ENCODE measurements at places on chromosomes 6 and 20.

GRCh38 chr6:127581576-127581975, 4.6 kb downstream of the C6orf58 start:
- no peak for DNase-seq
- H3K27me3 ChIP-seq: peaks cover 24% of the 10 kb centered on the region
- H3K4me1 ChIP-seq: peaks cover 7% of the 10 kb centered on the region
- H3K4me3 ChIP-seq: no peak overlapping the region
- no peak overlapping the region for H3K27ac ChIP-seq
- H3K36me3 ChIP-seq: no peaks in the 10 kb centered on the region

DNA sequence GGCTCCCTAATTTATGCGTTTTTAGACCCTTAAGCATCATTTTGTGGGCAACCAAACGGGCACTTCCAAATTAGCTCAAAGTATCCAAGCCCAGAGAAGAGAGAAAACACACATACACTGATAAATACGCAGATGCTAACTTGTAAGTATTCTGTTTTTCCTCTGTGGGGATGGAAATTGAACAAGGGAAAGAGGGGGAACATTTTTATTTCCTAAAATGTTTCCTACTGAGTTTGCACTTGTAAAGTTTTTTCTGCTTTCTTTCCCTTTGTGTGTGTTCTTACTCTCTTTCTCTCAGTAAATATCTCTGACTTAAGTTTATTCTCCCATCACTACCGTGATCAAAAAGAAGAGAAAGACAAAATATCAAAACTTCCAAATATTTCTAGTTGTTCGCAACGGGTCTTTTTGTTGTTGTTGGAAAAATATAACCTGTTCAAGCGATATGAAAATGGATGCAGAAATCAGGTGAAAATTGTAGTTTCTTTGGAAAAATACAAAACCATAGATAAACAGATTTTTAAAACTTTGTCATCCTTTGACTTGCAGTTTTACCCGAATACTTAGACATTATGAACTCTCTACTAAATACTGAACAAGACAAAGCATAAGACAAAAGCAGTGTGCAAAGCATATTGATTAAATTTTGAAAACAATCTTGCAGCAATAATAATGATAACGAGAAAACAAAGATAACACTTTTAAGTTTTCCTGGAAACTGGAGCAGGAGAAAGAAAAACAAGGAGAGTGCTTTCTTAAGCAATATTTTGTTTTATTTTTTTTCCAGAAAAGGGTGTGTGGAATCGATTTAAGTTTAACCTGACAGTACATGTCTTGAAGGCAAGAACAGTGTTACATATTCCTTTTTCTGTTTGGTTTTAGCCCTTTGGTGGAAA, 1.0 kb upstream of the NKX2-4 start:
- peaks cover 14% of the 10 kb centered on the region for H3K4me1 ChIP-seq
- H3K27me3 ChIP-seq: peaks cover 71% of the 10 kb centered on the region
- no peak overlapping the region for H3K4me3 ChIP-seq
- H3K27ac ChIP-seq: peak overlapping the region; percentile 18
- no peak for DNase-seq
- no peaks in the 10 kb centered on the region for H3K36me3 ChIP-seq

GRCh38 chr6:122476131-122476530, 4.5 kb upstream of the SERINC1 start:
- no peak overlapping the region for H3K27ac ChIP-seq
- H3K4me1 ChIP-seq: peaks cover 2% of the 10 kb centered on the region
- H3K4me3 ChIP-seq: no peak overlapping the region

- no peaks in the 10 kb centered on the region for H3K27me3 ChIP-seq
- peaks cover 8% of the 10 kb centered on the region for H3K4me1 ChIP-seq
- no peak for DNase-seq
- H3K36me3 ChIP-seq: peaks cover 92% of the 10 kb centered on the region
Observed at GRCh38 chr20:45963059-45964005, 8.7 kb downstream of the ZNF335 start.

DNA sequence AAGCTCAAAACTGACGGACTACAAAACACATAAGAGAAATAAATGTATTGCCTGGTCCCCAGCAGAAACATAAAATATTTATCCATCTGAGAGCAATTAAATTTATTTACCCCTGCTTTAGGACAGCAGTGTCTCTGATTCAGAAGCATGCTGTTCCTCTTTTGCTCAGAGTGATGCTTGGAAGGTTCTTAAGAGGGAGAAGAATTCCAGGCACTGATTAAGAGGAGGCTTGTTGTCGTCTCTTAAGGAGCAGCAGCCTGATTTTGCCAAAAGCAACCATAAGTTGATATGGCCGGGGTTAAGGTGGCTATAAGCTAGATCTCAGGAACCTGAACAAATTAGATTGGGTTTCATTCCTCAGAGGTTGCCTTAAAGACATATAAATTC, 25.8 kb downstream of the CAP2 start:
- no peak overlapping the region for H3K27ac ChIP-seq
- no peak overlapping the region for H3K4me3 ChIP-seq
- no peaks in the 10 kb centered on the region for H3K4me1 ChIP-seq
- H3K36me3 ChIP-seq: no peaks in the 10 kb centered on the region

GRCh38 chr6:1315201-1315559, 3.3 kb downstream of the FOXQ1 start:
- H3K27me3 ChIP-seq: peaks cover 52% of the 10 kb centered on the region
- peaks cover 27% of the 10 kb centered on the region for H3K4me1 ChIP-seq
- no peaks in the 10 kb centered on the region for H3K36me3 ChIP-seq
- no peak overlapping the region for H3K4me3 ChIP-seq
- H3K27ac ChIP-seq: no peak overlapping the region
- no peak for DNase-seq

GRCh38 chr6:79895382-79896074, 51.8 kb downstream of the ELOVL4 start:
- no peaks in the 10 kb centered on the region for H3K36me3 ChIP-seq
- H3K4me1 ChIP-seq: no peaks in the 10 kb centered on the region
- peaks cover 5% of the 10 kb centered on the region for H3K27me3 ChIP-seq
- H3K27ac ChIP-seq: no peak overlapping the region

GRCh38 chr20:7893014-7893730, 47.1 kb downstream of the HAO1 start:
- DNase-seq: no peak
- H3K36me3 ChIP-seq: no peaks in the 10 kb centered on the region
- H3K4me1 ChIP-seq: no peaks in the 10 kb centered on the region

DNA sequence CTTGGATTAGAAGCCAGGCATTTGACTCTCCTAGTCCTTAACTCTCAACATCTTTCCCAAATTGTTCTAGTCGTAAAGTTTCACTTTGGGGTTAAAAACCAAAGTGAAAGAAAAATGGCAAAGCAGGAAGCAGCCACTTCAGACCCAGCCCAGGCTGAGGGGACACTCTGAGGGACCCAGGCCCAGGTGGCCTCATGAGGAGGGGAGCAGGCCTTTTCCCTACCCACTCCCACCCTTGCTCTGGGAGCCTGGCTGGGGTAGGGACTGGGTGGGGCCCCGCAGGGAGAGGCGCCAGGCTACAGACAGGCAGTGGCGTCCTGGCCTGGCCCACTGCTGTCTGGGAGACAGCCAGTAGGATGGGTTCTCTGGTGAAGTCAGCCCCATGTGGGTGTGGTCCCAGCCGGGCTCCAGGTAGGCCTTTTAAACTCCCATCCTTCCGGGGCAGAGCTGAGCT, 68.7 kb upstream of the MYL9 start:
- peaks cover 46% of the 10 kb centered on the region for H3K4me1 ChIP-seq
- peak; percentile 53 for DNase-seq
- peak overlapping the region; percentile 86 for H3K27ac ChIP-seq
- H3K4me3 ChIP-seq: peak overlapping the region; percentile 65
- no peaks in the 10 kb centered on the region for H3K27me3 ChIP-seq
- no peaks in the 10 kb centered on the region for H3K36me3 ChIP-seq

DNA sequence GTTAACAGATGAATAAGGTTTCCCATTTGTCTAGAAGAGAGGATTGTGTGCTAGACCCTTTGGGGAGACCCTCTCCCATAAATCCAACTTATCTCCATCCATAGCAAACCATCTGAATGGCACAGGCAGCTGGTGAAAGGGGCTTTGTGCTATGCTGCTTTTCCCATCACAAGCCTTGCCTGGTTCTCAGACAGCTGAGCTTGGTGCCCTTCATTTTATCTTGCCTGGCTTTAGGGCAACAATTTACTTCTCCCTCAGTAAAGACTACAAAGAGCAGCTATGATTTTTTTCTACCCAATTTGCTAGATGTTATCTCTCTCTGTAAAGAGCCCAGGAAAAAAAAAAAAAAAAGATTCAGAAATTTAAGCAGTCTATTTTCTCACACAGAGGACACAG, 117.0 kb upstream of the COL21A1 start:
- H3K4me3 ChIP-seq: no peak overlapping the region
- no peaks in the 10 kb centered on the region for H3K27me3 ChIP-seq
- no peaks in the 10 kb centered on the region for H3K4me1 ChIP-seq
- H3K27ac ChIP-seq: no peak overlapping the region
